ENCODE measurements at places on chromosomes 1 and 21. TPM values are rescaled to one million over a fixed set of nuclear protein-coding genes. Genes with fewer than 3 reads are reported as not detected.
A peak's percentile ranks its signal among the peaks of the same experiment; 100 is the strongest.

GRCh38 chr1:201954263-201955008 is 867 bp upstream of the TIMM17A start:
- DNase-seq = no peak
- H3K36me3 ChIP-seq = peaks cover 26% of the 10 kb centered on the region
- H3K27ac ChIP-seq = peak overlapping the region; percentile 85
- H3K4me1 ChIP-seq = peaks cover 11% of the 10 kb centered on the region
- H3K4me3 ChIP-seq = peak overlapping the region; percentile 90
- no peaks in the 10 kb centered on the region for H3K27me3 ChIP-seq

GRCh38 chr1:41709873-41710272 is 208.8 kb downstream of the HIVEP3 start:
- H3K4me1 ChIP-seq = peaks cover 6% of the 10 kb centered on the region
- no peaks in the 10 kb centered on the region for H3K36me3 ChIP-seq
- H3K27ac ChIP-seq = no peak overlapping the region
- no peaks in the 10 kb centered on the region for H3K27me3 ChIP-seq

DNA sequence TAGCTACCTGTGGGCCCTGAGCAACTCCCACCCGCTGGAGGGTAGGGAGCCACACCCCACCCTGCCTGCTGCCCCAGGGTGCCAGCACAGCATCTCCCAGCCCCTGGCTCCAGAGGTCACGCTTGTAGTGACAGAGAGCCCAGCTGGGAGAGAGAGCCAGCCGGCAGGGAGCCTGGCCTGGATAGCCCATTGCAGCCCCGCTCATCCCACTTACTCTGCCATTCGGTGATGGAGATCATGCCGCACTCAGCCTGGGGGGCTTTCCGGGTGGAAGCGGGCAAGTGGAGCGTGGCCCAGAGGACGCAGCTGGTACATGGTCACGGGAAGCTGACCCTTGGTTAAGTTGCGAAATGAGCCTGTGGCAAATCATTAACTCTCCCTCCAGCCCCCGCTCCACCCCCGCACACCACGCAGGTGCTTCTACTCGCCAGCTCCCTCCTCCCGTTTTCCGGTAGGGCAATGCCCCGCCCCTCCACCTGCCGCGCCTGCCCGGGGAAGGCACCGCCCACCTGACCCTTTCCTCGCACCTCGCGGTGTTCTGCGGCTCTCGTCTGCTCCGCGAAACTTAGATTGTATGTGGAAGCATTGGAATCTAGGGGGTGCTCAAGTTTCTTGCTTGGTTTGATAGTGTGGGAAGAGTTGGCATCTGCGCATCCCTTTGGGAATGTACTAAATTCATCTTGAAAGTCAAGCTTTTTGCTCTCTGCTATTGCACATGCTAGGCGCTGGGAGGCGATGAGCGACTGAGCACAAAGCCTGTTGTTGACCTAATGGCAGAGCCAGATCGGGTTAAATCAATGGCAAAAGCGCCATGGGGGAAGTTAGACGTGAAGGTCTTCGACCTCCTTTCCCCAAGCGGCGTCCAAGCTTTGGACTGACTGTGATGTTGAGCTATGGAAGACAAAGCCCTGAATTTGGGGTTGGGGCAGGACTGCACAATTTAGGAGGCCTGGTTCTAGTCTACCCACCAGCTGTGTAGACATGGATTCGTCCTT is at the start of gene GOLT1A:
Gene GOLT1A, minus strand, starts transcription at position 321 of the 995 bp plus-strand sequence. Its CDS starts 82 bp downstream, at position 239.
- H3K4me1 ChIP-seq = peaks cover 7% of the 10 kb centered on the region
- no peak within 1 kb of the TSS for H3K27ac ChIP-seq
- H3K27me3 ChIP-seq = peaks cover 11% of the 10 kb centered on the region
- peak within 1 kb of the TSS; percentile 18 for H3K4me3 ChIP-seq
- no peaks in the 10 kb centered on the region for H3K36me3 ChIP-seq

The SMYD2 gene
- total RNA-seq = 404 TPM

DNA sequence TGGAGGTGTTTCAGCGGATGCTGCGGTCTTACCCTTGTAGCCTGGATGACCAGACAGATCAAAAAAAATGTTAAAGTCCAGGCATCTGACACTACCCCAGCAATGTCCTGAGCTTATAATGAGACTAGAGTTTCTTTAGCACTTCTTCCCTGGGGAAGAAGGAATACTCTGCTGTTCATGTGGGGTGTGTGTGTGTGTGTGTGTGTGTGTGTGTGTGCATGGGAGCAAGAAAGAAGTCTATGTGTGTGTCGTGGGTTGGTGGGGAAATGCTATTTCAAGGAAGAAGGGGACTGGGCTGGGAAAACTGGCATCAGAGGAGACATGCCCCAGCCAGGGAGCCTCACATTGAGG is 3.0 kb upstream of the RASSF5 start:
- no peaks in the 10 kb centered on the region for H3K36me3 ChIP-seq
- no peak overlapping the region for H3K27ac ChIP-seq
- peaks cover 36% of the 10 kb centered on the region for H3K4me1 ChIP-seq

The CBR3 gene
- total RNA-seq = 1.6 TPM

The LAX1 gene
- 0.17 TPM for total RNA-seq

DNA sequence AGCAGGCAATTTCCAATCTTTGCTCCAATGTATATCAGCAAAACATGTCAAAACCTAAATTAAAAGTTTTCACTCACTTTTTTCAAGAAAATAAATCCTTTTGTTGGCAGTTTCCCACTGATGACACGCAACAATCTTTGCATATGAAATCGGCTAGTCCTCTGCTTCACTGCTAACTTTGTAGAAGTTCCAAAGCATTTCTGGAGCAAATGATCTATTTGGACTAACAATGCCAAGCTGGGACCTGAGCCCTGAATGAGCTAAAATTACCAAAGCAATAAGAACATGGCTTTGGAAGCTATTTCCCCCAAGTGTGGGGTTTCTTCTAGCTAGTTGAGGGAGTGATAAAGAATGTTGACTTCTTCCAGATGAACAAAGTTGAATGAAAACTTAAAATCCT is 5.1 kb downstream of the BEND5 start:
- no peaks in the 10 kb centered on the region for H3K27me3 ChIP-seq
- no peak for DNase-seq
- no peak overlapping the region for H3K4me3 ChIP-seq
- H3K4me1 ChIP-seq = peaks cover 8% of the 10 kb centered on the region
- H3K27ac ChIP-seq = no peak overlapping the region

The ASB17 gene
- total RNA-seq = not detected

- no peak overlapping the region for H3K4me3 ChIP-seq
- H3K27me3 ChIP-seq = no peaks in the 10 kb centered on the region
- no peak overlapping the region for H3K27ac ChIP-seq
- peaks cover 4% of the 10 kb centered on the region for H3K4me1 ChIP-seq
- no peaks in the 10 kb centered on the region for H3K36me3 ChIP-seq
Observed at GRCh38 chr21:46220275-46220810, 8.2 kb downstream of the LSS start.

The TCHH gene
- not detected for total RNA-seq

- no peaks in the 10 kb centered on the region for H3K36me3 ChIP-seq
- H3K27ac ChIP-seq = no peak overlapping the region
- H3K4me3 ChIP-seq = no peak overlapping the region
- H3K27me3 ChIP-seq = no peaks in the 10 kb centered on the region
Observed at GRCh38 chr1:94617134-94617805, 75.7 kb upstream of the F3 start.

DNA sequence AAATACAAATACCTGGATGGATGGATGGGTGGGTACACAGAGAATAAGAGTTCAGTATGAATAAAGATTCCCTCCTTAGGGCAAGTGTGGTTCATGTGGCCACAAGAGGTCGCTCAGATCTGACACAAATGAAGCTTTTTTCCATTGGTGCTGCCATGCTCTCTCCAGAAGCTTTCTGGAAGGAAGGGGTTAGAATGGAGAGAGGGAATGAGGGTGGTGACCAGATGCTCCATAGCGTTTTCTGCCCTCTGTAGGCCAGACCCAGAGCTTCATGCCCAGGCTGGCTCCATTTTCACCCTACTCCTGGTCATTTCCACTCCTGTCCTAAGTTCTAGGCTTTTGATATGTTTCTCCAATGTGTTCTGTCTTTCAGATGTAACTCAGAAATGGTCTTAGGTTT is 3.3 kb upstream of the FCRL6 start:
- peaks cover 27% of the 10 kb centered on the region for H3K27me3 ChIP-seq
- no peaks in the 10 kb centered on the region for H3K4me1 ChIP-seq
- no peaks in the 10 kb centered on the region for H3K36me3 ChIP-seq
- no peak overlapping the region for H3K27ac ChIP-seq
- H3K4me3 ChIP-seq = no peak overlapping the region

- H3K4me3 ChIP-seq = no peak overlapping the region
- no peak for DNase-seq
- no peaks in the 10 kb centered on the region for H3K27me3 ChIP-seq
- no peak overlapping the region for H3K27ac ChIP-seq
- H3K4me1 ChIP-seq = peaks cover 6% of the 10 kb centered on the region
Observed at GRCh38 chr1:78607944-78608343, 12.3 kb upstream of the IFI44L start.

The SH2D5 gene
- total RNA-seq = not detected

The MYBPH gene
- not detected for total RNA-seq

DNA sequence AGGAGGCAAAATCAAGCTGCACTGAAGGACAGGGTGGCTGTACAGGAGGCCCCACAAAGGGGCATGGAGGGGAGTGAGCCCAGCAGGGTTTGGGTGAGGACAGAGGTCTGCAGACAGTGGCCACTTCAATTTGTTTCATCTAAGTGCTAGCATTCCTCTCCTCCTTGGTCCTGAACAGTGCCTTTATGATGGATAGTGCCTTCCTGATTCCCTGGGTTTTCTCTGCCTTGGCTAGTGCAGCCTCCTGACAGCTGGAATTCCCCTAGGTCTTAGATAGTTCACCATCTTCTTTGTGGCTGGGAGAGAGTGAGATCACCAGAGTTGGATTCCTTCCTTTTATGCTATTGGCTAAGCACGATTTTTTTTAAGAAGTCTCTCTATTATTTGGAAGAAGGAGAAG is 3.8 kb upstream of the HPCAL4 start:
- DNase-seq = no peak
- H3K4me1 ChIP-seq = no peaks in the 10 kb centered on the region
- peaks cover 42% of the 10 kb centered on the region for H3K27me3 ChIP-seq
- no peak overlapping the region for H3K27ac ChIP-seq
- no peak overlapping the region for H3K4me3 ChIP-seq
- no peaks in the 10 kb centered on the region for H3K36me3 ChIP-seq

GRCh38 chr1:8016210-8016894 is 9.8 kb downstream of the ERRFI1 start:
- no peak overlapping the region for H3K4me3 ChIP-seq
- no peak for DNase-seq
- H3K27ac ChIP-seq = peak overlapping the region; percentile 32
- no peaks in the 10 kb centered on the region for H3K36me3 ChIP-seq
- peaks cover 8% of the 10 kb centered on the region for H3K4me1 ChIP-seq

GRCh38 chr21:42524341-42525028 is 10.8 kb downstream of the SLC37A1 start:
- peak overlapping the region; percentile 25 for H3K27ac ChIP-seq
- peaks cover 4% of the 10 kb centered on the region for H3K4me1 ChIP-seq
- no peaks in the 10 kb centered on the region for H3K36me3 ChIP-seq
- H3K27me3 ChIP-seq = no peaks in the 10 kb centered on the region
- DNase-seq = peak; percentile 59
- H3K4me3 ChIP-seq = peak overlapping the region; percentile 41

GRCh38 chr21:39669976-39670661 is 57.4 kb downstream of the B3GALT5 start:
- H3K4me3 ChIP-seq = no peak overlapping the region
- H3K36me3 ChIP-seq = no peaks in the 10 kb centered on the region
- no peak overlapping the region for H3K27ac ChIP-seq
- DNase-seq = no peak

GRCh38 chr1:212013672-212014071 is 21.7 kb downstream of the INTS7 start:
- H3K36me3 ChIP-seq = no peaks in the 10 kb centered on the region
- H3K27me3 ChIP-seq = no peaks in the 10 kb centered on the region
- no peak for DNase-seq
- no peak overlapping the region for H3K27ac ChIP-seq

All from heart right ventricle (tissue), 16 donors.